ENCODE measurements at places on chromosomes 11 and 22.

GRCh38 chr11:63534895-63535461, 1.6 kb upstream of the PLAAT4 start:
- no peak for DNase-seq

GRCh38 chr11:102900346-102900745, 25.6 kb upstream of the MMP12 start:
- DNase-seq = no peak

DNA sequence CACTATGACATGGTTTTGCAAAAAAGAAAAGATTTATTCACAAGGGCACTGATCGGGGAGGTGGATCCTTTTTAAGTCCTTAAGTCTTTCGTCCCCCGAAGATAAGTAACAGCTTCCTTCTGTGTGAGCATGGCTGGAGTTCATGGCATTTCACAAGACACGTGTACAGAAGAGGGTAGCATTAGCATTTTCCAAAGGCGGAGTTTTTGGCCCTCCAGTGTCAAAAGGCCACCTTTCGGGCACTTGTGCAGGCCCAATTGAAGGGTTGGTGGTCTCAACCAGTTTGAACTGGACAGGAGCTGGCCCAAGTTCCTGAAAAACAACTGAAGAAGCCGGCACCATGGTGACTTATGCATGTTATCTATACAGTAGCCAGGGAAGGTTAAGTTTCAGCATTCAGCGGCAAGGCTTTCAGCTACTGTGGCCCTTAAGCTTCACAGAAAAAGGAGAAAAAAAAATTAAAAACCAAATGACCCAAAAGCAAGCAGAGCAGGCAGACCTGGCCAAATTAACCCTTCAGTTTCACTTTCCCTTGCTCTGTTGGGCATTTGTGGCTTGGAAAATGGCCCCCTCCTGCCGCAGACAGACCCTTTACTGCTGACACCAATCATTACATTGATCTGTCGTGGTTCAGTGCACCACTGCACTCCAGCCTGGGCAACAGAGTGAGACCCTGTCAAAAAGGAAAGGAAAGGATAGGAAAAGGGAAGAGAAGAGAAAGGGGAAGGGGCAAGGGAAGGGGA, 18.7 kb downstream of the ZNF74 start:
- no peak for DNase-seq

- DNase-seq = no peak
Measured at GRCh38 chr22:31871480-31871879, 72.9 kb upstream of the YWHAH start.

DNA sequence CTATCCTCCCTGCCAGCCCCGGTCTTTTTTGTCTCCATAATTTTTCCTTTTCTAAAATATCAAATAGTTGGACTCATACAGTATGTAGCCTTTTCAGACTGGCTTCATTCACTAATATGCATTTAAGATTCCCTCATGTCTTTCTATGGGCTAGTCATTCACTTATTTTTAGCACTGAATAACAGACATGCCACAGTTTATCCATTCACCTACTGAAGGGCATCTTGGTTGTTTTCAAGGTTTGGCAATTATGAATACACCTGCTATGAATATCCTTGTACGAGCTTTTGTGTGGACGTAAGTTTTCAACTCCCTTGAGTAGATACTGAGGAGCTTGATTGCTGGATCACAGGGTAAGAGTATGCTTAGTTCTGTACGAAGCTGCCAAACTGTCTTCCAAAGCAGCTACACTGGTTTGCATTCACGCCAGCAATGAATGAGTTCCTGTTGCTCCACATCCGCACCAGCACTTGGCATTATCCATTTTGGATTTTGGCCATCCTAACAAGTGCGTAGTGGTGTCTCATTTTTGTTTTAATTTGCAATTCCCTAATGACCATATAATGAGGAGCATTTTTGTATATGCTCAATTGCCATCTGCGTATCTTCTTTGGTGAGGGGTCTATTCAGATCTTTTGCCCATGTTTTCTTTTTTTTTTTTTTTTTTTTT, 21.1 kb downstream of the ALG12 start:
- no peak for DNase-seq

GRCh38 chr11:128680906-128681305, 13.0 kb upstream of the FLI1 start:
- no peak for DNase-seq

- no peak for DNase-seq
Measured at GRCh38 chr11:128667873-128668272, 26.0 kb upstream of the FLI1 start.

DNA sequence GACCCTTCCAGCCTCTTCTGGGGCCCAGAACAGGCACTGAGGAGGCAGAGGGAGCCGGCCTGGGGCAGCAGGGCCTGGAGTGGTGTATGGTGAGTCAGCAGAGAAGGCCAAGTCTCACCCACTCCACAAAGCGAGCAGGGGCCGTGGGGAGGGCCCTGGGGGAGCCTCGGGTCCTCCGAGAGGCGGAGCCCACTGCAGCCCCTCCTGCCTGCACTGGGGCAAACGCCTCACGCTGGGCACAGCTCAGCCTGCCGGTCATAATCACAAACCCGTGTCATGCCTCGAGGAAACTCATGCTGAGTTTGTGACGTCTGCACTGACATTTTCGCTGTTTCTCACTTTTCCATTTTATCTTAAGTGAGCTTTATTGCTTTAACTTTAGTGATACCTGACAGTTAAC, 38.4 kb downstream of the TOLLIP start:
- no peak for DNase-seq

- no peak for DNase-seq
Measured at GRCh38 chr11:119975561-119976152, 162.3 kb downstream of the TRIM29 start.

DNA sequence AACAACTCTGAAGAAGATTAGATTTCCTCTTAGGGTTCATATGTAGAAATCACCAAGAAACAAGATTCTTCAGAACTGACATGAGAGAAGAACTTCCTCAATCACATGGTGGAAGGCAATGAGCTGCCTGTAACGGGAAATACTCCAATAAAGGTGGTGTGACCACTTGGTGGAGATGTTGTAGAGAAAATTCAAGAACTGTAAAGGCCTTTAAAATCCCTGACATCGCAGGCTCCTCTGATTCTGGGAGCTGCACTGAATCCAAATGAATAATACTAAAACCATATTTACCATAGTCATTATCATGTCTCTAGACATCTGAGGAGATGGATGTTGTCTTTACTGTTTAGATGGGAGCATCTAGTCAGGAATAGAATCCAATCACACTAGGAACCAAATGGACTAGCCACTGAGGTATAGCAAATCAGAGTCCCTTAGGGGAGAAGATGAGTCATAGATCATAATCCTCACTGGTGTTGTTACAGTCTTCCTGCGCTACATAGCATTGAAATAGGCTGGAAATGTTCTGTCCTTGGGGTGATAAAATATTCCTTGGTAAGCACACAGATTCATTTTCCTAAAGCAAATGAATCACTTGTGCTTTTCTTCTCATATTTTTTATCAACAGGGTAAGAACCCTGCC, 321.6 kb upstream of the TENM4 start:
- DNase-seq = no peak

- DNase-seq = no peak
Measured at GRCh38 chr11:133362916-133363315, 169.4 kb downstream of the OPCML start.

DNA sequence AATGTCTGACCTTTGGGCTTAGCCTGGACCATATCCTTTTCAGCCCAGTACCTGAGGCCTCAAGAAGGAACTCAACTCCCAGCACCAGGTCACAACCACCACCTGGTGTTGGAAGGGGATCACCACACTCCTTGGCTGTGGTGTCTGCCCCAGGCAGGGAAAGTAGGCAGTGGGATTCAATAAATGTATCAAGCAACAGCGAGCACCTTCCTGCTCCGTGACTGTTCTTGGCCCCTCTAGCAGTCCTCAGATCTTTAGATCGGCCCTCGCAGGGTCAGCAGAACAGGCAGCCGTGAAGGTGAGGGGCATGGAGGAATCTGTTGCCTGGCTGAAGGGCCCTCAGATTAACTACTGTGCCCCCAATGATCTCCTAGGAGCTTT, 15.9 kb downstream of the ARFGAP2 start:
- DNase-seq = no peak

DNA sequence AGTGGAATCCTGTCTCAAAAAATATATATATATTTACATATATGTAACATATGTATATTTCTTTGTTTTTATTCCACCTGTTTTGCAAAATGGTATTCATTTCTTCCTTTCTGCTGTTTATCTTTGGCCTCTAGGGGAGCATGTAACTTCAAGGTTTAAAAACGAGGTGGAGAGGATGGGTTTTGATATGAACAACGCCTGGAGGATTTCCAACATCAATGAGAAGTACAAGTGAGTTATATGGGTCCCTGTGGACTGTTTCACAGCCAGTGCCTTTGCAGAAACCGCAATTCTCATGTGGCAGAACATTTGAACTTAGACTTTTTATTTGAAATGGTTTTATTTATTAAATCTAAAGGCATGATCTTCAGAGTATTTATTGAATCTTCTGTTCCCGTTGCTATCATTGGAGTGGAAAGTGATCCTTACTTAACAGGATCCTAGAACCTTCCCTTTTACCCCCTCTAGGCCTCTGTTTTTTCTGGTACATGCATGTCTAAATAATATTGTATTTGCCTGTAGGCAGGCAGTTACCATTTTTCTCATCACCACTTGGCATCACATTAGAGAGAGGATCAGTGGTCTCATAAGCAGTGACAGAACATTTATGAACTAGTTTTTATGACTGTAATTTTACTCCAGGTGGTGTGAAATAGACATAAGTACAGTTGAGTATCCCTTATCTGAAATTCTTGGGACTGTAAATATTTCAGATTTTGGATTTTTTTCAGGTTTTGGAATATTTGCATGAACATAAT, 81.5 kb upstream of the HORMAD2 start:
- no peak for DNase-seq

- DNase-seq = no peak
Measured at GRCh38 chr11:75147191-75147874, 3.6 kb upstream of the SLCO2B1 start.

DNA sequence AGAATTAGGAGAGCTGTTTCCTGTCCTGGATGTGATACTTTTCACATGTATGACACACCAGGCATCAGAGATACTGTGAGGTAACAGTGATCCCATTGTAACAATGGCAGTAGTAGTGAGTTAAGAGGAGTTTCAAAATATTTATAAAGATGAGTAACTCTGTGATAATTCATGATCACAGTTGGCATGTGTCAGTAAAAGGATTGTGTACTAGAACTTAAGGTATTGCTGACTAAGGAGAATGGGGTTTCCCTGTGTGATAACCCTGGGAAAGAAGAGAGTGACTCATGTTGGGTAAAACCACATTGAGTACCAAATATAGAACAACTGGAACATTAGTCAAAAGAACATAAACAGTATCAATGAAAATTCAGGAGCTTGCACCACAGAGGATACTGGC, 22.9 kb upstream of the SLC5A1 start:
- no peak for DNase-seq
